ENCODE measurements at places on chromosomes 6 and 20. TPM values are rescaled to one million over a fixed set of nuclear protein-coding genes. Genes with fewer than 3 reads are reported as not detected.

RPL7L1 gene
- 73.9 TPM for total RNA-seq

- DNase-seq: no peak
Observed at GRCh38 chr20:13855613-13856012, 70.8 kb downstream of the NDUFAF5 start.

FBXL4 gene
- total RNA-seq: 9.8 TPM

DNA sequence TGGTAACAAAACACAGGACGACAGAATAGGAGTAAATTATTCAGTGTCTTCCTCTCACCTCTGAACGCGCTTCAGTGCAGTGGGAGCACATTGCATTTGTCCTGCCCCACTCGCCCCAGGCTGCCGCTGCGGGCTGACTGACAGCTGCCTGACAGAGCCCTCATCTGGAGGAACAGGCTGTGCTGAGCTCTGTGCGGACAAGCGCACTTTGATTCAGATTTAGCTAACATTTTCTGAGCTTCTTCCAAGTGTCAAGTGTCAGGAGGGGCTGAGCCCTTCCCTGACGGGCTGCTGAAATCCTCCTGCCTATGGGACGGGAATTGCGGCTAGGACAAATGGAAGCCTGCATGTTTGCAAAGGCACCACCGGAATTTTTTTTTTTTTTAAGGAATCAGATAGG lies 383.0 kb upstream of the CDH4 start:
- DNase-seq: no peak

DNA sequence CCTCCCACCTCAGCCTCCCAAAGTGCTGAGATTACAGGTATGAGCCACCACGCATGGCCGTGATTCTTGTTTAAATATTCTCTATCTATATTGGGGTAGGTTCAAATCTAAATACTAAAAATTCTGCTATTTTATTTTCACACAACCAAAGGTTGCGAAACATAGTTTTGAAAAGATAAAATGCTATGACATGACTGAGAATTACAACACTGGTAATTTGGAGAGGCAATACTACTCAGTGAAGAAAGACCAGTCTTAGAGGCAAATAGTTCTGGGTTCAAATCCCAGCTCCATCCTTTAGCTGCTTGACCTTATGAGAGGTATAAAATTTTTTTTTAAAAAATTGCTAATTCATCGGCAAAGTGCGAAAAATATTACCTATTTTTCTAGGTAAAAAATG lies 137.0 kb upstream of the PREP start:
- DNase-seq: no peak

IL20RA gene
- total RNA-seq: not detected

GRCh38 chr6:75213112-75213511 lies 7.3 kb upstream of the COL12A1 start:
- DNase-seq: no peak

DNA sequence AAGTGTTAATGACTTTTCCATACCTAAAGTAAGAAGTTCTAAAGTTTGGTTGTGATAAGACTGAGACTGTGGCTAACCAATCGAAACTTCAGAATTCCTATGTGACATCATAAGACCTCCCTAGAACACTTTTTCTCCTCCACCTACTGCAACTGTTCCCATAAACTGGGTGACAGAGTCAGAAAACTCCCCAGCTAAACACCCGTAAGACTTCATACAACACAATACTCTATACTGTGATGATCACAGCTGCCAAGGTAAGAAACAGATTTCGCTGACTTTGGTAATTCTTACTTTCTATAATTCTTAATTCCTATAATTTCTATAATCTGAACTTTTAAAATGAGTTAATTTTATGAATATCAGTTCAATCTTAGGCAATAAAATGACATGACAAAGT lies at the start of gene PLN:
TSS of gene PLN (plus strand) at position 161 of the 400 bp plus-strand sequence. CDS start 10,626 bp downstream, outside the sequence.
- DNase-seq: no peak

DNA sequence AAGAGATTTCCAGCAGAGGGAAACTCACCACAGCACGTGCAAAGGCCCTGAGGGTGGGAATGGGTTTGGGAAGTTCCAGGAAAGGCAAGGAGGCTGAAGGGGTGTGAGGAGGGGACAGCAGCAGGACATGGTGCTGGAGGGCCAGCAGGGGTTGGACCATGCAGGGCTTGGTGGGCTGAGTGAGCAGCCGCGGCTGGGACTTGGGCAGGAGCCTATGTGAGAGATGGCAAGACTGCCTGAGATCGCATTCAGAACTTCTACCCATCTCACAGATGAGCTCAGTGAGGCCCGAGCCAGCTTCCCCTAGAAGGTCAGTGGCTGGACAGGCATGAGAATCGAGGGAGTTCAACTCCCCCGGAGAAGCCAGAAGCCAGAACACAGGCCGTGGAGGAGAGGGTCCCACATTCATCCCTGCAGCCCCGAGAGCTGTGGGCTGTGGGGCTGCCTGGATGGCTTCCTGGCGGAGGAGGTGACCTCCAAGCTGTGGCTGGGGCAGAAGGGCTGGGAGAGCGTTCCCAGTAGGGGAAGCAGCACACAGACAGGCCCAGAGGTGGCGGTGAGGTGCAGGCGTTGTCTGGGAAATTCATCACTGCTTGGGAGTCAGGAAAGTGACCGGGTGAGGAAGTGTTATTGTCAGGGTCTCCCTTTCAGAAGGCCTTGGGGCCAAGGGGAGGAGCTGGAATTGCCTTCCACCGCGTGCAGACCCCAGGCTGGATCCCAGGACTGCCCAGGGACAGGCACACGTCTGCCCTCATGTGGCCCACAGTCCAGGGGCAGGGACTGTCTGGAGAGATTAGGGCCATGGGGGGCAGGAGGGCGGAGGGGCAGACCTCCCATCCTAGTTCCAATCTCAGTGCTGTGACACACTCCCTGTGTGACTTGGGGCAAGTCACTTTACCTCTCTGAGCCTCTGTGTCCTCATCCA lies 103.8 kb downstream of the CEBPB start:
- DNase-seq: no peak

DNA sequence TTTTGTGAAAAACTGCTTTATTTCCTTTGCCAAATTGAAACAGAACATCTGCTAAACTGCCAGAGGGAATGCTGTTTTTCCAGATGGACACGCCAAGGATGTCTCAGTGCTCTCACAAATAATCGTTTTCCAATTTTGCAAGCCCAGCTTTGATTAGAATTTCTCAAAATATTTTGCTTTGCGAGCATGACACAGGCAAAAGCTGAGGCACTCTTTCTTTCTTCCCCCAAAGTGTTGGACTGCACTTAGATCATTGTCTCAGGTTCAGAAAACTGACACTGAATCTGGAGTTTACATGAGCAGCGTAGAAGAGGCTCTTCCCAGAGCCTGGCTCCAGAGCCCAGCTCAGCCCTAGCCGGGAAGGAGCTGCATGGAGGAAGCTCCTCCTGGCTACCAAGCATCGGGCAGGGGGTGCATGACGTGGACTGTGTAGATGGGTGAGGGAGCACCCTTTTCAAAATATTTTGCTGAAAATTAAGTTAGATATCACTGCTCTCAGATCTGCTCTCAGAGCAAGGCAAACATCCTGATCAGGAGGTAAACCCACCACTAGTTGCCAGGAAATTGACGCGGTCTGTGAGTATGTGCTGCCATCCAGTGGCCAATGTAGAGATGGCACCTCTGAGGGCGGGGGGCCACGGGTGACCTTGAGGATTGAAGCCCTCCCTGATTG lies 107.5 kb downstream of the SLC22A3 start:
- DNase-seq: peak; percentile 54

- no peak for DNase-seq
Observed at GRCh38 chr6:11798096-11798495, 19.5 kb upstream of the ADTRP start.

MCCD1 gene
- not detected for total RNA-seq

- DNase-seq: no peak
Observed at GRCh38 chr6:2194643-2195042, 50.8 kb downstream of the GMDS start.

PNRC1 gene
- 837 TPM for total RNA-seq

- DNase-seq: no peak
Observed at GRCh38 chr6:56282391-56282790, 35.0 kb upstream of the COL21A1 start.

BCAS1 gene
- total RNA-seq: 0.27 TPM

GRCh38 chr6:43489277-43490072 lies 12.1 kb downstream of the TJAP1 start:
- no peak for DNase-seq

GRCh38 chr6:45474376-45474775 lies 96.6 kb upstream of the SUPT3H start:
- no peak for DNase-seq

DNA sequence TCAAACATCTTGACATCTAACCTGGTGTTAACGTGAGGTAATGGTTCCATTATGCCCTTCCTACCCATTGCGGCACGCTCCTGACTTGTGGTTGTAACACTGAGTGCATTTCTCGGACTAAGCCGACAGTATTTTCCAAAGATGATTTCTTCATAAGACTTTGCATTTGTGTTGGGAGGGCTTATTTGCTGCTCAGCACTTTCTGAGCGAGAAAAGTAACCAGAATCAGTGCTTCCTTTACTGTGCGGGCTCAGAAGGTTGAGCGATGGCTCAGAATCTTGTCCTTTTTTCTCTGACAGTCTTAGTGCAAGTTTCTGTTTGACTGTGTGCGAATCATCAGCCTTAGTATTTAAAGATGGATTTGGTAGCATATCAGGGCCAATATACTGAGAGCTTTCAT lies 171.7 kb downstream of the HIVEP2 start:
- no peak for DNase-seq

DNA sequence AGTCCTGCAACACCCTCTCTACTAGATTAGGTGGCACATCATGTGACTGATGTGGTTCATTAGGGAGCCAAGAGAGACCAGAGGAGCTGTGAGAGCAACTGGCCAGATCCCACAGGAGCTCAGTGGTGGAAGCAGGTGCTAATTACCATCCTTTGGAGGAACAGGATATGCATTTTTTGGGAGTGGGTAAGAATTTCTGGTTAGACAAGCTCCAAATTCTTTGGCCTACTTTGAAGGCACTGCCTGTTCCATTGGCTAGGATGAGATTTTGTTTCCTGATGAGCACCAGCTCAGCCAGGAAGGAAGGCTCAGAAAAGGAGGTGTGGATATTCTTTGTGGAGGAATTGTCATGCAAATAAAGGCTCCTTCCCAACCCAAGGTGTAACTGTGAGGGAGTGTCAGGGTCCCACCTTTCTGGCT lies 130.3 kb upstream of the BMP2 start:
- no peak for DNase-seq

PHACTR3 gene
- 0.52 TPM for total RNA-seq

DNA sequence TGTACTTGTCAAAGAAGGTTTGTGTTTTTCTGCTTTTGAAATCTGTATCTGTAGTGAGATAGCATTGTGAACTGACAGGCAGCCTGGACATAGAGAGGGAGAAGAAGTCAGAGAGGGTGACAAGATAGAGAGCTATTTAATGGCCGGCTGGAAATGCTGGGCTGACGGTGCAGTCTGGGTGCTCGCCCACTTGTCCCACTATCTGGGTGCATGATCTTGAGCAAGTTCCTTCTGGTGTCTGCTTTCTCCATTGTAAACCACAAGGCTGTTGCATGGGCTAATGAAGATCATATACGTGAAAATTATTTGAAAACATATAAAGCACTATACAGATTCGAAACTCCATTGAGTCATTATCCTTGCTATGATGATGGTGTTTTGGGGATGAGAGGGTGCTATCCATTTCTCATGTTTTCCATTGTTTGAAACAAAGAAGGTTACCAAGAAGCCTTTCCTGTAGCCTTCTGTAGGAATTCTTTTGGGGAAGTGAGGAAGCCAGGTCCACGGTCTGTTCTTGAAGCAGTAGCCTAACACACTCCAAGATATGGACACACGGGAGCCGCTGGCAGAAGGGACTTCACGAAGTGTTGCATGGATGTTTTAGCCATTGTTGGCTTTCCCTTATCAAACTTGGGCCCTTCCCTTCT lies 18.4 kb downstream of the CD83 start:
- DNase-seq: no peak

- no peak for DNase-seq
Observed at GRCh38 chr6:149224399-149224798, 93.1 kb upstream of the TAB2 start.

HEY2 gene
- total RNA-seq: 0.23 TPM

DNA sequence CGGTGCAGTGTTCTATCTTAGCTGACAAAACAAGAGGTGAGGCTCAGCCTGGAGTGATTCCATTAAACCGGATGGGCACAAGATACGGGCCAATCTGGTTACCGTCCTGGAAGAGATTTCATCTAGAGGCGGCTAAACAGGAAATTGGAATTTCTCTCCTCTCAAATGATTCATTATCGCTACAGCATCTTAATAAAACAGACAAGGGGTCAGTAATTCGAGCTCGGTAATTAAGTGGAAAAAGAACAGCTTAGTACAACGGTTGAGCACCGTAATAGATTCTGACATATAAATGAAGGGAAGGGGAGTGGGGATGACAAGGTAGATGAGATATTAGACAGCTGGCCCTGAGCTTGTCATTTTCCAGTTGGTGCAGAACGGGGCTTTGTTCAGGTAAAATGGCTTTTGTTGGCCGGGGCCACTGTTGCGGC lies 137.2 kb downstream of the EDN3 start:
- DNase-seq: no peak

AKAP12 gene
- 0.20 TPM for total RNA-seq

ENPP1 gene
- total RNA-seq: 1.7 TPM

- no peak for DNase-seq
Observed at GRCh38 chr20:19903168-19903811, 113.9 kb upstream of the NAA20 start.

DNA sequence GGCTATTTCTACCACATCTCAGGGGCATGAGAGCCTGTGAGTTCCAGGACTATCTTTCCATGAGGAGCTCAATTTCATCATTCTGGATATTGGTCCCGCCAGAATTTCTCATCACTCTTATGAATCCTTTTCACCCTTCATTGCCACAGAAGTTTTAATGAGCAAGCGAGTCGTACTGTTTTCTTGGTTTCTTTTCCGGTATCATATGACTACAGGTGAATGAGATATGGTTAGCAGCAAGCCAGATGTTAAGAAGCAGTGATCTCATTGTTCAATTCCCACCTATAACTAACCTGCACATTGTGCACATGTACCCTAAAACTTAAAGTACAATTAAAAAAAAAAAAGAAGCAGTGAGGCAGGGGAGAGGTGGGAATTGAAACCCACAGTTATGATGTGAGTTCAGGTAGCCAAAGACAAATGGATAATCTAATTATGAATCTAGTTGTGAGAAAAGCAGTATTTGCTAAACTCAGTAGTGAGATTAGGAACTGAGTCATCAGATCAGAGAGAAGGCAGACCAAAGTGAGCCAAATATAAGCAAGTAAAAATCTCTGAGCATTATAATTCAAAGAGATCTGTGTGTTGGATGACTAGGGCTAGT lies 78.0 kb upstream of the ELOVL5 start:
- DNase-seq: no peak

- no peak for DNase-seq
Observed at GRCh38 chr6:72084992-72085569, 198.7 kb downstream of the RIMS1 start.

All from T-helper 17 cell (primary cell).